NCI-H526 treated with DMSO at 0.1 percent for 48 hours (cell line): ENCODE measurements at places on chromosomes 4 and X.
A peak's percentile ranks its signal among the peaks of the same experiment; 100 is the strongest.

DNA sequence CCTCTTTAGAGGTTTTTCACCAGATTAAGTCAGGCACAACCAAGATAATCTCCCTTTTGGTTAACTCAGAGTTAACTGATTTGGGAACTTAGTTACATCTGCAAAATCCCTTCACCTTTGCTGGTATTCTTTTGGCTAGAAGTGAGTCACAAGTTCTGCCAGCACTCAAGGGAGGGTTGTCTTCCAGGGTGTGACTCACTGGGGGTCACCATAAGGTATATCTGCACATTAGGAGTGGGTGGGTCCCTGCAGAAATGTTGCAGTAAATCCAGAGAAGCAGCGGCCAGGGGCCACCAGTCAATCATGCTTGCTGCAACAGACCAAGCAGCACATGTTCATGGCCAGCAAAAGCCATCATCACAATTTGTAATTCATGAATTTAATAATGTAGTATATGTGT, 59.8 kb upstream of the MAML3 start:
- no peak for DNase-seq

DNA sequence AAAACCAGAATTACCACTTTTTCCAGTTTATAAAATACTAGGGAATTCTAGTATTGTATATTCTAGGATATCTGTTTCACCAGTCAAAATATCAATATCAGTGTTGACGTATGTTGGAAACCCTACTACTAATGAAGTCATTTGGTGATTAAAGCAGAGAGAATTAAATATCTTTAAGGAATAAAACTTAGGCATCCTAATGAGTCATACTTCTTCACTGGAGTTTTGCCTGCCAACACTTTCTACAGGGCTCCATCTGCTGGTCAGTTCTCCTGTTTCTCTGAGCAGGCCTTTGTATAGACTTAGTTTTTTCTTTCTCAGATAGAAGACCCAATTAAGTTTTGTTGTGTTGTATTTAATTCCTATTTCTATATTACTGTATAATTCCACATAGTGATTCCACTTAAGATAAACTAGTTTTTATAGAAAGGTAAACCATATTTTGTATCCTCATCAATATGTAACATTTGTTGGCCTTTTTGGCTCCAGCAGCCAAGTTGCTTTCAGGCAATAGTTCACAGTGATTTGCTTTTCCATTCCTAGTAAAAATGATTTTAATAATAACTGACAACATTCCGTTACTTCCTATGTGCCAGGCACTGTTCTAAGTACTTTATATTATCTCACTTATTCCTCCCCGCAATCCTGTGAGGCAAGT, 3.5 kb downstream of the AP1AR start:
- DNase-seq = peak; percentile 42

DNA sequence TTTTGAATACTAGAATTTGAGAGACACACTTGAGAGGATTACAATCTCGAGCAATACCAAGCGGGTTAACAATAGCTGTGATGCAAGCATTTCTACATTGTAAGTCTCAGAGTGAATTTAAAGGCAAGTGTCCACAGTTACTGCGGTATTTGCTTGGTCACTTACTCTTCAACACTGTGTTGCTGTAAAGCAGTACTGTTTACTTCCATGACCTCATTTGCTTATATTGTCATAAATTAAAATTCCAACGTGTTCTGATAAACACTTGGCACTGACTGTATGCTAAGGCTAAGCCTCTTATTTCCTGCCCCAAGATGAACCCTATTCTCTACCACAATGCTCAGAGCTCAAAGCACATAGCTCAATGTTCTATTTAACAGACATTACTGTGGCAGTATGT, 11.1 kb downstream of the EXOC1L start:
- DNase-seq = peak; percentile 39

- DNase-seq = no peak
These were observed 43.0 kb upstream of the PHOX2B start for GRCh38 chr4:41791557-41791956.

DNA sequence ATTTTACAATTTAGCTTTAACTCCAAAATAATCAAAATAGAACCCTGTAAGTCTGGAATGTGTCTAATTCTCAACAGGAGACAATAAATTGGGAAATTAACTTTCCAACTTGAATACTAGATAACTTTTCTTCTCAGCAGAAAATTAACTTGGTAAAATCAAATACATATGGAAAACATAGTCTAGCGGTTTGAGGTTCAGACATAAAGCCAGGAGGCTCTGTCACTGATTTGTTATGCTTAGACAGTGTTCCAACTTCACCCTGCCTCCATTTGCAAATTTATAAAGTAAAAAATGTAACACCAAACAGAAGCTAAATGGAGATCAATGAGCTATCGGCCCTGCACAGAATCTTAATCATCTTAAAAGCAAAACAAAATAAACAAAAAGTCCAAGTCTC, 46.3 kb downstream of the TBCK start:
- DNase-seq = no peak

DNA sequence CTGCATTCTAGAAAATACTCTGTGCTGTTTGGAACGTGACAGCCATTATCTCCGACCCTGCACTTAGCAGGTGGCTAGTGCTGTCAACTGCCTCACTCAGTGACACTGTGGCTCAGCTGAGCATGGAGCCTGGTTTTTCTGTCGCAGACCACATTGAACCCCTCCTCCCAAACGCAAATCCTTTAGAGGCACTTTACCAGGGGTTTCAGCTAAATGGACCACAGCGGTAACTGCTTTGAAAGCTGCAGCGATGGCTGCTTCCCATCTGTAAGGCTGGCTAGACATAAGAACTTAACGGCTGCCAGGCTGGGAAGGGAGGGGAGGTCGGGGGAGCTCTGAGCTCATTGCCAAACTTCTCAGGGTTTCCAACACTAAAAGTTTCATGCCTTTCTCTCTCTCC, 8.1 kb downstream of the SLC34A2 start:
- DNase-seq = no peak

DNA sequence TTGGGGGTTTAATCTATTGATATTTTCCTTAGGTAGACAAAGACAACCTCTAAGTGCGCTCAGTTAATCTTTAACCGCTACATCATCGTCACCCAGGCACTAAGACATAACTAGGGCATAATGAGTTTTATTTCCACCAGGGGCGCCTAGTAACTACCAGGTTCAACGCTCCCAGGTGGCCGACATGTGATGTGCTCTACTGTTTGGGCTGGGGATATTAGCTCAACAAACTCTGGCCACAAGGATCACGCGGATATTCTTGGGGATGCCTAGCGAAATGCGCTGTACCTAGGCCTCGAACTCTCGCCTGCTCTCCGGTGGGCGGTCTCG, 915 bp upstream of the RAB33B start:
- peak; percentile 87 for DNase-seq

DNA sequence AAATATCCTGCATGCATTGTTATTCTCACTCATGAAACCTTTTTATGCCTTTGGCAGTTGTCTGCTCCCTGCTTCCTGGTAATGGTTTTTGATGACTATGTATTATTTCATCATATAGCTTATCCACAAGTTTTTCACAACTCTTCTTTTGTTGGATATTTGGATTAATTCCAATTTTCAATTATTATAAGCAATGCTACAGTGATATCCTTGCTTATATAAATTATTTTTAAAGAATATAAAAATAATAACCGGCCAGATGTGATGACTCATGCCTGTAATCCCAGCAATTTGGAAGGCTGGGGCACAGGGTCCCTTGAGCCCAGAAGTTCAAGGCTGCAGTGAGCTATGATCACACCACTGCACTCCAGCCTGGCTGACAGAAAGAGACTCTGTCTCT, 47.0 kb downstream of the ASIC5 start:
- no peak for DNase-seq

DNA sequence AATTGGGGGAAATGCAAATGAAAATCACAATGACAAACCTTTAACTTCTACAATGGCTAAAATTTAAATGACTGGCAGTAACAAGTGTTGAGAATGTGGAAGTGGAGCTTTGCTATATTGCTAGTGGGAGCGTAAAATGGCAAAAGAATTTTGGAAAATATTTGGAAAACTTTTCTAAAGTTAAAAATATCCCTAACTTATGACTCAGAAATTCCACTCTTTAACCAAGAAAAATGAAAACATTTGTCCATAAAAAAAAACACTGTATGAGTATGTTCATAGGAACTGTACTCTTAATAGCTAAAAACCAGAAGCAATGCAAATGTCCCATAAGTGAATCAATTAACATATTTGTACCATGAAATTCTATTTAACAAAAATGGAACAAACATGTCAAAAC, 3.6 kb downstream of the TBCK start:
- DNase-seq = no peak

DNA sequence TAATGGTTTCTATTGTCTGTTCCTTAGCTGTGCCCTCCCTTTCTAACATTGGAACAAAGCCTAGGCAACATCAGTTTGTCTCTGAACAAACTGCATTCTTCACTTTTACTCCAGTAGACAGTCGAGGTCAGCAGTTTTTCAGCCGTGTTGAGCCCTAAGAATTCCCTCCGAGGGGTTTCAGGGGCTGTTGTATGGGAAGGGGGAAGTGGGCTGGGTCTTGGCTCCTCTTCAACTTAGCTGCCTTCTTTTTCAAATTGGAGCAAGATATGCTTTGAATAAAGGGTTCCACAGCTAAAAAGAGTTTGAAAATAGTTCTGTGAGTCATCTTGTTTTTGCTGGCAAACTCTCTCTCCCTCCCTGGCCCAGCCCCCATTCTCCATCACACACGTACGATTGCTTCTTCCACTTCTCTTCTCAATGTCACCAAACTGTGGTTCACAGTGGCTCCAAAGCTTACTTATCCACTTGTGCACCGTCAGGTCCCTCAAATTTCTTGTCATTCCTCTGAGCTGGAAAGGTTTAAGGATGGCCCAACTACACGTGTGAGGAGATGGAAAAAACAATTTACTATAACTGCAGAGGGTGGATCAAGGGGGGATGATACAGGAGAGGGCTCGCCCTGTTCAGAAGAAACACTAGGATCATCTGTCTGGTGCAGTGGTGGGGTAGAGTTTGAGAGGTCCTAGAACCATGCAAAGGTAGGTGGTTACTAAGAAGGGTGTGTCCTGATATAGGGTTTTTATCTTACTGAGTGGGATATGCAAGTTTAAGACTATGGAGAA, 9.2 kb upstream of the MAML3 start:
- DNase-seq = no peak

DNA sequence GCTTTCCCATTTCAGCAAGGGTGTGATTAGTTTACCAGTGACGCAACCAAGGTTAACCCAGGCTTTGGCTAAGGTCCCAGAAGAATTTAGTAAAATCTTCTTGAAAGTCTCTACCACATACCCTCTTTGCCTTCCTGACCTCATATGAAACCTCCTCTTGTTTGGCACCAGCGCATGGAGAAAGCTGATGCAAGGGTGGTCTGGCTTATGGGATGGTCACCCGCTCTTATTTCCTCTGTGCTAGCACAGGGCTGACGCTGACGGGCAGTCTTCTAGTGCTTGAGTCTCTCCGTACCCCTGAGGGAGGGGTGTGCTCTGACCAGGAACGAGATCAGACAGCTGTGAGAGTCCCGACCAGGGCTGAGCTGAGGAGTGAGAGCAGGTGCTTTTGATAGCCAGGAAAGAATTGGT, 137.6 kb downstream of the TENM3 start:
- DNase-seq = no peak

DNA sequence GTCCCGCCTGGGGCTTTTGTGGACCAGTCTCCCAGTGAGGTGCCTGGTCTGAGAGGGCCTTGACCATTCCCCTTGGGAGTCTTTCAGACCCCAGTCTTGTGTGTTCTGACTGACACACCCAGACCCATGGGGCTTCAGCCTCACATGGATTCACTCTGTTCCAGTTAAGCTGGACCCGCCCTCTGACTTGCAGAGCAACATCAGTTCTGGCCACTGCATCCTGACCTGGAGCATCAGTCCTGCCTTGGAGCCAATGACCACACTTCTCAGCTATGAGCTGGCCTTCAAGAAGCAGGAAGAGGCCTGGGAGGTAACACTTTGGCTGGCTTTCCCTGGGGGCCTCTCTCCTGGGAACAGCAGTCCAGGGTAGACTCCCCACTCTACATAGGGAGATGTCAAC, 6.8 kb downstream of the IL9R start:
- DNase-seq = no peak

GRCh38 chrX:9291629-9292028, 173.2 kb upstream of the TBL1X start:
- peak; percentile 65 for DNase-seq

DNA sequence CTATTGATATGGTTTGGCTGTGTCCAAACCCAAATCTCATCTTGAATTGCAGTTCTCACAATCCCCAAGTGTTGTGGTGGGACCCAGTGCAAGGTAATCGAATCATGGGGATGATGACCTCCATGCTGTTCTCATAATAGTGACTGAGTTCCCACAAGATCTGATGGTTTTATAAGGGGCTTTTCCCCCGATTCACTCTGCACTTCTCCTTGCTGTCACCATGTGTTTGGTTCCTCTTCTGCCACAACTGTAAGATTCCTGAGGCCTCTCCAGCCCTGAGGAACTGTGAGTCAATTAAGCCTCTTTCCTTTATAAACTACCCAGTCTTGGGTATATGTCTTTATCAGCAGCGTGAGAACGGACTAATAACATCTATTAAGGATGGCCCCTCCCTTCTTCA, 68.8 kb downstream of the FBXW7 start:
- DNase-seq = no peak
